Activated T-cell treated with anti-CD3 and anti-CD28 coated beads, Interleukin-2, amount 50 U/mL, for 4 hours (primary cell): ENCODE measurements at places on chromosomes 12 and 14.

GRCh38 chr14:38791862-38792261 is 311.2 kb downstream of the SEC23A start:
- no peak for DNase-seq

DNA sequence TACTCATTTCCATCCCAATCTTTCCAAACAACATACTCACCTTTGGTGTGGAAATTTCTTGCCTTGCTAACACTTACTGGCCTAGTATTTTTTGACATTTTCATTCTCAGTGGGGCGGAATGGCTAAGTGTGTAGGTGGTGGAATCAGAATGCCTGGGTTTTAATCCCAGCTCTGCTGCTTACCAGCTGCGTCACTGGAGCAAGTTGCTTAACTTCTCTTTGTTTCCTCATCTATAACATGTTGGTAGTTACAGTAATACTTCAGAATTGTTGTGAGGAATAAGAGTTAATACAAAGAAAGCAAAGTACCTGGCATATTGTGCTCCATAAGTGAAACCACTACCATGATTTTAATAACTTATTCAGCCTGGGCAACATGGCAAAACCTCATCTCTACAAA is 3.0 kb upstream of the FAM177A1 start:
- DNase-seq: no peak

GRCh38 chr14:68729556-68729955 is 63.3 kb downstream of the ZFP36L1 start:
- no peak for DNase-seq

DNA sequence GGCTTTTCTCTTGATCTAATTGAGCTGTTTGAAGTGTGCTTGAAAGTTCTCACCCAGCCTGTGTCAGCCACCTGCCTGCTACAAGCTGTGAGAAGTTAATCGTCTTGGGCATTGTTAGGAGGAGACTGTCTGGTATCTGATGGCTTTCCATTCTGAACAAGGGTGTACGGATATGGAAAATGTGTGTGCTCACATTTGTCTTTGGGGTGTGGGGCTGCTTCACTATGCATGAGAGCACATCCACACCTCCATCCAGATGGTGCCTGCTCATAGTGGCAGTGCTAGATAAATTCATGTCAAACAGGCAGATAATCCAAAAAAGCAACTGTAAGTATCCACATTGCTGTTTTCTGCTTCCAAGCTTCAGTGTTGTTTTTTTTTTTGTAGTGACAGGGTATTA is 462.2 kb downstream of the DIO2 start:
- DNase-seq: no peak

DNA sequence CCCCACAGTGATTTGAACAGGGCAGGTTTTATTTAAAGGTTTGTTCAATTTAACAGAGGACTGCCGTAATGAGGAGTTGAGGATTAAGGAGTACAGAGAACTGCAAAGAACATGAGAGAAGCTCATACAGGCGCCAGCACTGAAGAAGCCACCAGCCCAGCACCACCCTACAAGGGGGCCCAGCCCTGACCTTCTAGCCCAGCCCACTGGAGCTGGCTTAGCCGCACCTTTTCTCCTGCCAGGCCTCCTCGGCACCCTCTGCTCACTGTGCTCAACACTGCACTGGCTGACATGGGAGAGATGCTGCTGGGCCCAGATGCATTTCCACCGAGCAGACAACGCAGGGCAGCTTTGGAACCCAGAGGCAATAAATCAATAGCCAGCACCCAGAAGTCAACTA is 36.5 kb upstream of the SFSWAP start:
- DNase-seq: no peak

DNA sequence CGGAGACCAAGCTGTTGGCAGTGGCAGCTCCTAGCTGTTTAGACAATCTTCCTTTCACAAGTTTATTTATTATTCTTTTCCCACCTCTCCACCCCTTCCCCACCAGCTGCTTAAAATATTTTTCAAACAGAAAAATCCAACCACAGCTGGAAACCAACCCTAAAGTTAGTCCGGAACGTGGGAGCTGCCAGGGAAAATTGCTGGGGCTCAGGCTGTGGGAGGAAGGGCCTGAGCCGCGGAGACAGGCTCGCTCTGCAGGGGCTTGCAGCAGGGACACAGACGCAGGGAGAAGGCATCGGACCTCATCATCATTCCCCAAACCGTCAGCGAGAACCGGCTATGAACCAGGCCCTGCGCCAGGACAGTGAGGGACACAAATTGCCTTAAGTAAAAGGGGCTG is 16.1 kb upstream of the TMEM106C start:
- DNase-seq: no peak

DNA sequence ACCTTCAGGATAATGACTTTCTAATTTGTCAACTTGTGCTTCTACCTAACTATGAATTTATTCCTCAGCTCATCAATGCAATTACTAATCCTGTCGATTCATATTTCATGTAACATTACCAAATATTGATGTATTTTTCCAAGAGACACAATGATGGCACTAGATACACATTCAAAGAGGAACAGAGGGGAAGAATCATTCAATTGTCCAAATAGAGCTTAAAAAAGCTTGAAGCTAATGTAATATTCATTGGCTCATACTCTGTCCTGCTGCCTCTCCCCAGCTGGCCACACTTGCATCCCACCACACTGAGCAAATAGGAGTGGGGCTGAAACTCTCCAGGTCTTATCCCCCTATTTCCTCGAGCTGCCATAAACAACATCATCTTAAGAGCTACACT is 9.3 kb downstream of the TESPA1 start:
- no peak for DNase-seq

- no peak for DNase-seq
Measured at GRCh38 chr14:76696791-76697190, 64.5 kb upstream of the VASH1 start.

DNA sequence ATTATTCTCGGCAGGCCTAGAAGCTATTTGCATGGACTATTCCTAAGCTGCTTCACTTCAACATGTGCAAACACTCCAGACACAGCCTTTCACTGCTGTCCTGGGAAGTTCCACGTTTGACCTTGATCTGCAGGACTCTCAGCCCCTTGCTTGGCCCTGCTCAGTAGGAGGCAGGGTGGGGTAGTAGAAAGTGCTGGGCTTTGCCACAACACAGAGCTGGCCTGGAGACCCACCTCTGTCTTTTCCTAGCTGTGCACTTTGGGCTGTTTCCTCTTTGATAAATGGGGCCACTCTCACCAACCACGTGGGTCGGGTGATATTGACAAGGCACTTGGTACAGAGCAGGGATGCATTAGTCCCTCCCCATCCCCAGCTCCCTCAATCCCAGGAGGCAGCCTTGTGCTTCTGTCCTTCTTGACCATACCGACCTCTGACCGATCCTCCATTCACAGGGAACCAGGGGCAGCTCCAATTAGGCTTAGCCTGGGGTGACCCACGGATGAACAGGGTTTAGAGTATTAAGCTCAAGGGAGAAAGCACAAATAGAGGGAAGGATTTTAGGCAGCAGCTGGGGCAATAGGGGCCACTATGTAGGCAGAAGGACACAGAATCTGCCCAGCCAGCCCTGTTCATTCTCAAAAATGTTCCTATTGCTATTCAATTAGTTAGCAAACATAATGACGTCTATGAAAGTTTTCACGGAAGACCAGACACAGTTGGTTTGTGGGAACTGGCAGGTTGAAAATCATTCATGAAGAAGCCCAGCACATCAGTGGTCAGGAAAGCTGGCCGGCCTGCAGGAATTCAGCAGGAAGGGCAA is 63.3 kb downstream of the SYNE3 start:
- no peak for DNase-seq

- DNase-seq: no peak
Measured at GRCh38 chr12:130563323-130563722, 152.8 kb downstream of the RIMBP2 start.

GRCh38 chr12:27385766-27386564 is 53.3 kb downstream of the BMAL2 start:
- DNase-seq: no peak

DNA sequence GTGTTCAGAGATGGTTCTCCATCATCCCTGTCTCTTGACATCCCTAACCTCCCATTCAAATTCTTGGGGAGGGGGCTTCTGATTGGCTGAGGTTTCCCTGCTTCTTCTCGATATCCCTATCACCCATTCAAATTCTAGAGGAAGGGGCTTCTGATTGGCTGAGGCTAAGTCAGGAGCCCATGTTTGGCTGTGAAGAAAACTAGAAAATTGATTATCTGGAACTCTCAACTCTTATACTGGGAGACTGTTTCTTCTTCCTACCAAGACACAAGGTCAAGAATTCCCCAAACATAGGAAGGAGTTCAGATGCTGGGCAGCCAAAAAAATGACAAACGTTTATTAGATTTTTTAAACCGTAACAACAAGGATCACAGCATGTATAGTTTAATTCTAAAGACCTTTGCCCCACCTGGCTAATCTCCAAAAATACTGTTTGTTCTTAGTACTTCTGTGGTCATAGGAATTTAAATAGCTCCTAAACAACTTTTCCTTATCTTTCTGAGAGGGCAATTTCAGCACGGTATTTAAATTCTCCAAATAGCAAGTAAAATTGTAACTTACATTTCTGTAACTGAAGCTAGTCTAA is 26.4 kb downstream of the SPIC start:
- DNase-seq: no peak

DNA sequence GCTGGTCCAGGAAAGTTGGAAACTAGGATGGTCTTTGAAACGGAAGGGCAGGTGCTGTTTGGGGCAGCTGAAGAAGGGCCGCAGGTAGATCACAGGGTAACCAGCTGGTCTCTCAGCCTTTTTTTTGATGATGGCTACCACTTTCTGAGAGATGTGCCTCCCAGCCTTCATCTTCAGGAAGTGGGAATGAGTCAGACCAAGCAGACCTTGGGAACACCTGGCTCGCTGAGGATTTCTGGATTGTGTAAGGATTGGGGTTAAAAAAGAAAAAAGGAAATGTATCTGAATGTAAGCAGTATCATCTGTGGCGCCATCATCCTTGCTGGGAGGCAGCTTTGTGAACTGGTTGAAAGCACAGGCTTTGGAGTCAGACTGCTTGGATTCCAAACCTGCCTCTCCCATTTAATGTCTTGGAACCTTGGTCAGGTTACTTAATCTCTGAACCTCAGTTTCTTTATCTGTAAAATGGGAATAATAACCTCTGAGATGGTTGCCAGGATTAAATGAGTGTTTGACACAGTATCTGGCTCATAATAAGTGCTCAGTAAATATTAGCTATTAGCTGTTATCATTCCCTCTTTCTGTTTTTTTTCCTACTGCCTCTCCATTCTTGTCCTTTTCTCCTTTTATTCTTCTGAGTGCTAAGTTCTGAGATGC is 1.7 kb downstream of the PRPF40B start:
- DNase-seq: no peak

DNA sequence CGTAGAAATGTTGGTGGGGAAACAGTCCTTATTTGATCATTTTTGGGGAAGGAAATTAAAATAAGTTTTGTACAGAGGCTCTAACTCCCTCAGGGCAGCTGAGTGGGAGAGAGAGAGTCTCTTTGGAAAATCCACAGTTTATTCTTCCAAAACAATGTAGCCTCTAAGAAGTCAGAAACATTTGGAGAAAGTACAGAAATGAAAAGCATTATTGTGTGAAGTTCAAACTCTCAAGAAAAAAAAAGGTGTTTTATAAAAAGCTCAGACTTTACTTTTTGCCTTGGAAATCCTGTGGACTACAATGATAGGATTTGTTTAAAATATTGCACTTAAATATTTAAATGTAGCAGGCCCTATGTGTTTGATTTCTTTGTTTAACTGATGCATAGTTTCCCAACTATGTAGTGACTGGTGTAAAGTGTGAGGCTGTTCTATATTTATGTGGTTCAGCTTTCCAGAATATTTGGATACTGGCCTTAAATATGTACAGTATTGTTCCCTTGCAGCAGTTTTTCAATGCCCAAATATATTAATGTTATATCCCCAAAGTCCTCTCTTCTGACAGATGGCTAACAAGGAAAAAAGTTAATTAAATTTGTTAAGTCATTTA is 82.0 kb upstream of the OTOGL start:
- DNase-seq: no peak

GRCh38 chr12:18158774-18159557 is 69.0 kb upstream of the RERGL start:
- no peak for DNase-seq

GRCh38 chr14:104103446-104104075 is 18.1 kb downstream of the ASPG start:
- no peak for DNase-seq

DNA sequence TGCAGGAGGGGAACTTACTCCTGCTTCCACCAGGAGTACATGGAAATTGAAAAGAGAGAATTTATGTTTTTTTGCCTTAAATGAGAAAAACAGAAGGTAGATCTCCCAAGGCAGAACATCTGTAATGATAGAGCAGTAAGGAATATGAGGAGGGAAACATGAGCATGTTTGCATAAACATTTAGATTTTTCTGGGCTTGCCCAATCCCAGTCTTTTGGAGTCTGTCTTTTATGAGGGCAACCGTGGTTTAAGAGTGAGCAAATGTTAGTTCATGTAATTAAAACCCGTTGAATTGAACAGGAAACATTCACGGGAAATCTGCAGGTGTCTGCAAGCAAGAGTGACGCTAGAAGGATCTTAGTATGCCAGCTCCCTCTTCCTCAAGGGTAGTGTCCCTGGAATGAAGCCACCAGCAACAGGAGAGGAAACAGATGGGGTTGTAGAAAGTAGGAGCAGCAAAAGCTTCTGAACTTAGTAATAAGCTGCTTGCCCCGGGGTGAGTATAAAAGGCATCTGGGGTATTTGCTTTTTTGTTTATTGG is 79.3 kb downstream of the ARF6 start:
- DNase-seq: no peak
